ENCODE measurements at places on chromosomes 6 and 20.
A peak's percentile ranks its signal among the peaks of the same experiment; 100 is the strongest.

DNA sequence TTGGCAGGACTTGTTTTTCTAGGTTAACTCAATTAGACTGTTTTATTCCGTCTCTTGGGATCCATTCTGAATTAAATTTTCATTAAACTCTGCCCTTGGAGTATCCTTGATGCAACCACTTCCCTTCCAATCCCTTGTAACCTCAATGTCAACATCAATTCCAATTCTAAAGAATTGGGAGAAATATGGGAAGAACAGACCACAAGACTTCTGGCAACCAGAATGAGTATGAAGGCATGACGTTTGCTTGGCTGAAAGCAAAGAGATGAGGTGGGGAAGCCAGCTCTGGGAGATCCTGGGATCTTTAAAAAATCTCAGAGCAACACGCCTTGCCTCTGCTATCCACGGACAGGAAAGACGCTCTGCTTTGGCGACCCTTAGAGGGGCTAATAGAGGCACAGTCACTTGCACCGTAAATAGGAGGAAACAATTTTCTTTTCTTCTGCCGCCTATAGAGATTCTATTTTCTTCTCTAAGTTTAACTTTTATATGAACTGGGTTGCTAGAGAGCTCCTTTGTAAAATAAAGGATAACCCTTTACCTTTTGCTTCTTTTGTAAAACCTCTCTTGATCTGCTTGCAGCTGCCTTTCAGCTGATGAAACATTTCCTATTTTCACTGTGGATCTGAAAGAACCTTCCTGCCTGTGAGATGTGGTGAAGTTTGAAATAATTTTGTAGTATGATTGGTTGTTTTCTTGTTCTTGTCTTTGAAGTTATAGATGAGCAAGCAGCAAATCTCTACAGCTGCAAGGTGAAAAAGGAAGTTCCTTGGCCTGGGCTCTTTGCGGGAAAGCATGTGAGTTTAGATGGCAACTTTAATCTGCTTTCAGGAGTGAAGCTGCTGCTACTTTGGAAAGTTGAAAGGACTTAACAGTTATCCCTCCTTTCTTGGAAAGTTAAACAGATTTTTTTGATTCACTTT lies at the start of gene ASIP:
ASIP (plus strand) TSS at position 731 of the 923 bp plus-strand sequence. CDS start 18,952 bp downstream, outside the sequence.
- no peak for DNase-seq

DNA sequence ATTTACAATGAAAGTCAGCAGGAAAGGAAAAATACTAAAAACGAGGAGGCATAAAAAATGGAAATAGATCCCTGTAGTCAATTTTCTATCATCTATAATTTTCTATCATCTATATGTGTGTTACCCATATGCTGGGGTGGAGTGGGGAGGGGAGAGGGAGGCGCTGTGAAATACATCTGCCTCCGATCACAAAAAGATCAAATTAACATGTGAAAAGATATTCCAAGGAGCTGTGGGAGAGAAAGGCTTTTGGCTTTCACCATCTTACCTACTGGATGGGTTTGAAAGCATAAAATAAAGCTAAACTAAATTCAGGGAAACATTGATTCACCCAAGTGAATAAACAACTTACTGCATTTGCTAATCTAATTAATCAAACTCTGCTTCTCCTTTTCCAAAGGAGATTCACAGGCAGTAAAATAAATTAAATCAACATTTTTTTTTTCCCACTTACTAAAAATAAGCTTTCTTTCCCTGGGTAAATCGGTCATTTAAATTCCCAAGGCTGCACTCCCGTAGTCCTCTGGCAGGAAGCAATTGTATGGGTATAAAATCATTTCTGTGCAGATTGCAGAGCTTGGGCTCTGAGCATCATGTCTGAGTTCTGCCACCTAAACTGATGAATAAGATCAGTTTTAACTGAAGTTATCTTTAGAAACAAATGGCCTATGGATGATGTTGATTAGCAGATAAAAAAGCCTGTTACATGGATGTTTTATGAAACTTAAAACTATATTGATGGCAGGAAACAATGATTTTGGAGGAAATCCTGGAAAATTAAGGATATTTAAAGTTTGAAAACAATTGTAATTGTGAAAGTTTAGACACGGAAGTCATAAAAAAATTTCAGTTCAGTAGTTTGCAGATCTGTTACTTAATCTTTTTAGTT lies 147.9 kb downstream of the SOX4 start:
- no peak for DNase-seq

DNA sequence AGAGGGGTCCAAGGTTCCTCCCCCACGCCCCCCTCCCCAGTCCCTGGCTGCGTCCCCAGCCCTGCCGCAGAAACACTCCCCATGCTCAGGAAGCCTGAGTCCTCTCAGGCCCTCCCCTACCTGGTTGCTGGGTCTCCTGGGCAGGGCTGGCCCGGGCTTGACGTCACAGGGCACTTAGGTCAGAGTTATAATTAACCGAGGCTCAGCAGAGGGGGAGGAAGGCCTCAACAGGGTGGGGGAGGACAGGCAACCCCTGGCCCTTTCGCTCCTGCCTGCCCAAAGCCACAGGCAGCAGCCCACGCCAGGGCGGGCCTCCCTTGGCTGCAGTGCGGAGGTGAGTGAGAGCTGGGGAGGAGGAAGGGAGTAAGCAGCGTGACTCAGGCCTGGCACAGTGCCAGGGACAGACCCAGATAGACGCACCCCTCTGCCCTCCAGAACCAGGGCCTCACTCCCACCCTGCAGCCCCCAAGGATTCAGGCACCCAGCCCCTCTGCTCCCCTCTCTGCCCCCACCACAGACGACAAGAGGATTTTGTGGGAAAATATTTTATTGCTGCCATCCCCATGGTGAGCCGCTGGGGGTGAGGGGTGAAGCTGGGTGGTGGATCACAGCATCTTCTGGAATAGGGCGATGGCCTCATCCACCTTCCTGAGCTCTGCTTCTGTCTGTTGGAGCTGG lies at the start of gene VWA7:
VWA7 (minus strand) TSS at position 340 of the 678 bp plus-strand sequence. CDS start 549 bp downstream, outside the sequence.
- DNase-seq = peak; percentile 95

GRCh38 chr6:22106451-22106850 lies 190.4 kb downstream of the PRL start:
- no peak for DNase-seq

GRCh38 chr6:108809211-108809610 lies 39.0 kb upstream of the ARMC2 start:
- no peak for DNase-seq

DNA sequence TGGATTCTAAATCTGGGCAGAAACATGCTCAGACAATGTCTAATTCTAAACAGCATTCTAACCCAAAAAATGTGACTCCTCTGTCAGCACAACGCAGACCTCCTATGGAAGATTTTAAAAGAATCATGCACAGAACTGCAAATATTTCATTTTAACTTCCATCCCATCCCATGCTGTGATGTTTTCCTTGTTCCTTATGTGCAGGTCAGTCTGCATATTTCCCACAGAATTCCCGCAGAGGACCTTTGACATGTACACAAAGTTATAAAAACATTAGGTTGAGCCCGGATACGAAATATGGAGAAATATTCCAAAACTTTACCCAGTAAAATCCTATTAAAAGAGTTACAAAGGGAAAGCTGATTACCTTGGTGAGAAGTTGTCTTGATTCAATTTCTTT lies 467.1 kb upstream of the EPHA7 start:
- DNase-seq = no peak

DNA sequence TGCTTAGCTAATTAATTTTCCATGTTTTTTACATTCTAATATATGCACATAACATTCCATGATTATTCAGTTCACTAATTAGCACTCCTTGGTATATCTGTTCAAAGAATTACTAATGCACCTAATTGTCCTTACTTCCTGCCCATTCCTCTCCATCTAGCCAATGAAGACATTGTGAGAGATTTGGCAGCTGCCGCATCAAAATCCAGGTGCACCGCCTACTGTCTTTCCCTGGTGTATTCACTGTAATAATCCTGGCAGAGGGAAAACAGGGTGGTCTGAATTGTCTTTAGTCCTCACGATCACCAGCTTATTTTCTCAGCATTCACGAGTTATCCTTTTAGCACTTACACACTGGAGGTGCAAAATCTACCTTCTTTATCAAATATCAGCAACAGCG lies 61.0 kb upstream of the SCGN start:
- no peak for DNase-seq

- peak; percentile 82 for DNase-seq
Observed at GRCh38 chr6:89597988-89598387, 40.6 kb downstream of the LYRM2 start.

GRCh38 chr6:152071843-152072242 lies 264.4 kb downstream of the ESR1 start:
- no peak for DNase-seq

DNA sequence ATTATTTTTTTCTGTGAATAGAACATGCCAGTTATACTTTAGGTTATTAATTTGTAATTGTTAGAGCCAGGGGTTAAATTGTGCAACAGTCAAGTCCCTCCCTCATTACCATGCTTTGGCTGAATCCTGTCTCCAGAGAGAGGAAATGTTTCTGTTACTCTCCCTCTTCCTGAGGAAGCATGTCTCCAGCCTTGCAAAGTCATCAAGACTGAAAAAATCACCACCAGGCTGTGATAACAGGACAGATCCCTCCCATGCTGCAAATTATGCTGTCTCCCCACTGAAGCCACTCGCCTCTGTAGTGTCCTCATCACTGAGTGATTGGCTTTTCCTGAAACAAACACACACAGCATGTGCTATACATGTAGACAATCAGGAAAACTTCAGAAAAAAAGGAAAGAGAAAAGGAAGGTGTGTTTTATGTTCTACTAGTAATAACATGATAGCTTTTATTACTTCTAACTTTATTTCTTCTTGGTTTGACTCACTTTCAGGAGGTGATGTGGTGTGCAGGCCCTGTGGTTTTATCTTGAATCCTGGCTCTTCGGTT lies 290.0 kb upstream of the JAG1 start:
- DNase-seq = no peak

DNA sequence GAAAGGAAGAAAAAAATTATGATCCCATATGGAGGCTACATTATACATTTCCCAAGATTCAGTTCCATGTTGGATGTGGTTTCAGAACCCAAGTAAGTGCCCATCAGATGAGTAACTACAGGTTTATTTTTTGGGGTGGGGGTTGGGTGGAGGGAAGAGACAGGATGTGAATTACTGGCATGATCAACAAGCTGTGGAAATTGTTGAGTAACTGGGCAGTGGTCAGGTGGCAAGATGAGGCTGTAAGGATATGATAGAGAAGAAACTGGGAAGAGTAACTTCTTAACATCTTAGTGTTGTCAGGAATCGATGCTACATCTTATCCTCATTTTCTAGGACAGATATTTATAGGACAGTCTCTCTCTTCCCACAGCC lies 153.5 kb downstream of the CFAP61 start:
- DNase-seq = no peak

DNA sequence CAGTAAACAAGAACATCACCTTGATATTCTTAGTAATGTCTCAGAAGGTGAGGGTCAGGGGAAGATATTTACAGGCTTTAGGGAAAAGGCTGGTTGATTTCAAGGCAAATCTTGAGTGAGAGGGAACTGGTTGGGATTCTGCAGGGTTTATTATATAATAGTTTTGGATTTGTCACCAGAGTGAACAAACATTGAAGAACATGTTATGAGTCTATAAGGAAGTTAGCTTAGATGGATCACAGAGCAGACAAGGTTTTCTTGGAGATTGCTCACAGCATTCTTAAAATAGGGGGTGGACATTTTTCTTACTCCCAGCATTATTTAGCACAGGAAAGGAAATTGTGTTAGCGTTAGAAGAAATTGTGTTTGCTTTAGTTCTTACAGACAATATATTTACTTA lies 324.9 kb downstream of the LAMA2 start:
- DNase-seq = no peak

DNA sequence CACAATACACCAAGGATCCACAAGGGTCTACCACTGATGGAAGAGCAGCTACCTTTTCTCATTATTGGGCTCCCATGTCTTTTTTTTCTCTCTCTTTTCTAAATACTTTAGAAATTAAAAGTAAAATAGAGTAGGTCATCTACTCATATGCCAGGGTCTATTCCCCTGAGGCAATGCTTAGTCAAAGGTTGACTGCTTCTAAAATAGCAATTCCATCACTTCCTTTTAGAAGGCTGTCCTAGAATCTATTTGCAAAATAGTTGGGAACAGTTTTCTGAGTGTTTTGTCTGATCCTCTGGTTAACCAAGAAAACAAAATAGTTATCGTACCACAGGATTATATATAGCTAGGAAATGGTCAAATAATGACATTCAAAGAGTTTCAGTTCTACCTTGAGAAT lies 174.1 kb downstream of the COL21A1 start:
- DNase-seq = peak; percentile 36

- DNase-seq = no peak
Observed at GRCh38 chr20:62780204-62780603, 16.1 kb upstream of the MRGBP start.

- peak; percentile 68 for DNase-seq
Observed at GRCh38 chr6:165092881-165093595, 216.4 kb downstream of the C6orf118 start.

DNA sequence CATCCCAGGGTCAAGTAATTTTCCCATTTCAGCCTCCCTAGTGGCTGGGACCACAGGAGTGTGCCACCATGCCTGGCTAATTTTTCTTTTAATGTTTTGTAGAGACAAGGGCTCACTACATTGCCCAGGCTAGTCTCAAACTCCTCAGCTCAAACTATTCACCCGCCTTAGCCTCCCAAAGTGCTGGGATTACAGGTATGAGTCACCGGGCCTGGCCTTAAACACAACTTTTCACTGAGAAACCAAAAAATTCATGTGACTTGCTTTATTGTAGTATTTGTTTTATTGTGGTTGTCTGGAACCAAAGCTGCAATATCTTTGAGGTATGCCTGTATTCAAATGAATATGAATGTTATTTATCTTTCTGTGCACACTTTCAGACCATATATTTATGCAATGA lies 72.2 kb downstream of the RWDD2A start:
- DNase-seq = peak; percentile 14

DNA sequence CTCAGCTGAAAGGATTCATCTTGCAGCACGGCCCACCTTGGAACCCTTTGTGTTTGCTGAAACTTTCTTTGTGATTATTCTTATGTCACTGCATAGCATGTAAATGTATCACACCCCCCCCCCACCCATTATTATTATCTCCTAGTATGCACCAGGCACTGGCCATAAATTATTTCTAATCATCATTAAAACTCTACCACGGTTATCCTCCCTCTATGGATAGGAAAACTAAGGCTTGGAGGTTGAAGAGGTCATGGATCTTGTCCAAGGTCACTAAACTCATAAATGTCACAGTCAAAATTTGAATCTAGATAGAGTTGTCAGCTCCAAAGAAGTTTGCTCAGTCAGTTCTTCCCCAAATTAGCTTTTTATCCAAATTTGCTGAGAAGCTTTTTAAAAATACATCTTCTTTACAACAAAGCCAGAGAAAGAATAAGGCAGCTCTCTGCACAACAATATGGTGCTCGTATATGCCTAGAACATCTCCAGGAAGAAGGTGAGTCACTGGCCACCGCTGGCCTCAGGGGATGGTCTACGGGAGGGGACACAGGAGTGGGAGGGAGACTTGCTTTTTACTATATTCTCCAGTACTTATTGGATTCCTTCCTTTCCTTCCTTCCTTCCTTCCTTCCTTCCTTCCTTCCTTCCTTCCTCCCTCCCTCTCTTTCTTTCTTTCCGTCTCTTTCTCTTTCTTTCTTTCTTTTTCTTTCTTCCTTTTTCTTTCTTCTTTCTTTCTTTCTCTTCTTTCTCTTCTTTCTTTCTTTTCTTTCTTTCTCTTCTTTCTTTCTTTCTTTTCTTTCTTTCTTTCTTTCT lies 134.5 kb downstream of the VEGFA start:
- no peak for DNase-seq

Measured in renal cortical epithelial cell (primary cell).